Hair follicular keratinocyte (primary cell): ENCODE measurements at places on chromosomes 4 and X. TPM values are rescaled to one million over a fixed set of nuclear protein-coding genes. Genes with fewer than 3 reads are reported as not detected.

SHROOM4 gene
- 0.84 and 2.3 TPM in 2 replicates for total RNA-seq

GAB1 gene
- total RNA-seq, result 8.6 and 14.7 TPM in 2 replicates

TLR8 gene
- total RNA-seq, result not detected in 2 replicates

GAR1 gene
- 14.4 and 14.6 TPM in 2 replicates for total RNA-seq

SSX4B gene
- not detected in 2 replicates for total RNA-seq

JAKMIP1 gene
- not detected in 2 replicates for total RNA-seq

CT45A5 gene
- total RNA-seq, result not detected in 2 replicates

CCDC149 gene
- 2.3 and 2.6 TPM in 2 replicates for total RNA-seq

PAGE1 gene
- total RNA-seq, result not detected in 2 replicates
